ENCODE measurements at places on chromosomes 1 and 21. TPM values are rescaled to one million over a fixed set of nuclear protein-coding genes. Genes with fewer than 3 reads are reported as not detected.

DNA sequence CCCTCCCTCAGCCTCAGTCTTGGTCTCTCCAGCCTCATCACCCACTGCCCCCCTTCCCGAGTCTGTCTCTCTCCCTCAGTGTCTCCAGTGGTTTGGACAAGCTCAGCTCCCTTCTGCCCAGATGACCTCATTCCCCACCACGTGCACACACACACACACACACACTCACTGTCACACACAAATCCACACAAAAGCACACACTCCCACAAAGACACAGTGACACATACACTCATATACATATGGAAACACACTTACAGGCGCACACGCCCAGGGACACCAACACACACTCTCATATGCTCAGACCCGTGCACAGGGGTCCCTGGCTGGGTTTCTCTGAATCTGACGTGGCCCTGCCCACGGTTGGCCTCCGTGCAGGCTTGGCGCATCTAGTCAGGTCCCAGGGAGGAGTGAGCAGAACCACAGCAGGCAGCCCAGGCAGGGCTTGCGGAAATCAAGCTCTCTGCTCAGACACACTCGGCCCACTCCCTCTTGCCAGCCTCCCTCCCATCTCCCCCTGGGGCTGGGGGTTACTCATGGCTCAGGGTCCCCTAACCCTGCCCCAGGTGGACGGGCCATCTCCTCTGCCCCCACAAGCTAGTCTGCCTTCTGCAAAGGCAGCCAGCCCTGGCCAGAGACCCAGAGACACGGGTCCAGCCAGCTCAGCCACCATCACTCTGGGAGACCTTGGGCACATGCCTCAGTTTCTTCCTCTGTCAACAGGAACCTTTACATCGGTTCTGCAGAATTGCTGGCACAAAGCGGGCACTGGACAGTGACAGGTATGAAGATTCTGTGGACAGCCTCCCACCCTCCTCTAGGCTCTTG, 38.5 kb upstream of the FAM131C start:
- H3K27ac ChIP-seq = no peak overlapping the region
- no peaks in the 10 kb centered on the region for H3K36me3 ChIP-seq
- no peak overlapping the region for H3K4me3 ChIP-seq

DNA sequence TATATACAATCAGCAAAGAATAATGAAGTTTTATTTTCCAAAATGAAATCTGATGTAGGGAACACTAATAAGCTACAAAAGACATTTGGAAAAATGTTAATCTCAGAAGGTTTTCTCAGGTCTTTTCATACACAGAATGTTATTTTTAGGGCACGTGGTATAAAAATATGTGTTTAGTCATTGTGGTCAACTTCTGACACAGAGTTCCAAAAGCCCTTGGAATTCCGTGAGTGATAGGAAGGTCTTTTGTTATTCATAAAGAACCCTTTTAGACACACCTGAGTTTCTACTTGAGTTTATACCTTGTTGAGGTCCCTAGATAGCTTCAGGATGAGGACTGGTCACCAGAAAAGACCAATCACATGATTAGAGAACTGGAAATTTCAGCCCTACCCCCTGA, 277.6 kb upstream of the NCAM2 start:
- no peaks in the 10 kb centered on the region for H3K27me3 ChIP-seq
- no peak for DNase-seq
- H3K27ac ChIP-seq = no peak overlapping the region
- H3K4me3 ChIP-seq = no peak overlapping the region

DNAH14 gene
- total RNA-seq = 1.4 TPM

GRCh38 chr1:97524211-97524610, 396.6 kb downstream of the DPYD start:
- no peaks in the 10 kb centered on the region for H3K36me3 ChIP-seq
- H3K27ac ChIP-seq = no peak overlapping the region
- H3K4me3 ChIP-seq = no peak overlapping the region
- DNase-seq = no peak
- H3K27me3 ChIP-seq = no peaks in the 10 kb centered on the region
- no peaks in the 10 kb centered on the region for H3K4me1 ChIP-seq

- DNase-seq = no peak
- H3K27ac ChIP-seq = peak overlapping the region; percentile 86
- H3K27me3 ChIP-seq = no peaks in the 10 kb centered on the region
- H3K36me3 ChIP-seq = no peaks in the 10 kb centered on the region
These were observed 241.5 kb downstream of the LTN1 start for GRCh38 chr21:28751176-28751575.

FCRL2 gene
- not detected for total RNA-seq

GRCh38 chr1:56570924-56571372, 8.4 kb downstream of the PLPP3 start:
- no peak overlapping the region for H3K4me3 ChIP-seq
- no peaks in the 10 kb centered on the region for H3K36me3 ChIP-seq
- no peaks in the 10 kb centered on the region for H3K27me3 ChIP-seq
- no peak overlapping the region for H3K27ac ChIP-seq
- DNase-seq = no peak

DNA sequence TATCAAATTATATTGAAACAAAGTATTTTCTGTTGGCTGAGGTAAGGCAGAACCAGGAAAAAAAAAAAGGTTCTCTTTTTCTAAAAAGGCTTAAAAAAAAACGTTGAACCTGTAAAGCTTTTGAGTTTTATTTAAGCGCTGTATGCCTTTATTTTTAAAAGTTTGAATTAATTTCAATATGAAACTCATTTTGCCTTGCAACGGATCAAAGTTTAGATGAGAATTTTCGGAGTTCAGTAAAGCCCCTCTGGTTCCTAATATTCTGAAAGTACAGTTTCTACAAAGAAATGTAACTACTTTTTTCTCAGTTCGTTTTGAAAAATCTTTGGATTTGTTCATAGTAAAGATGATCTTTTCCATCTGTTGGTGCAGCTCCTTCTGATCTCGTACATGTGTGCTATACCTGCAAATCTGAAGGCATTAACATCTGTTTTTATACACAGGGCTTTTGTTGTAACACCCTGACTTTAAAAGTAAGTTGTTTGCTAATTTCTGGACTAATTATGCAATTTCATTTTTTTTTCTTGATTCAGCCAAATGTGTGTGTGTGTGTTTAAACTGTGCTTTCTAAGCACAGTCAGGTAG, 1.7 kb downstream of the ZBTB18 start:
- no peak overlapping the region for H3K27ac ChIP-seq
- H3K4me1 ChIP-seq = no peaks in the 10 kb centered on the region
- H3K27me3 ChIP-seq = no peaks in the 10 kb centered on the region
- no peak overlapping the region for H3K4me3 ChIP-seq
- peaks cover 15% of the 10 kb centered on the region for H3K36me3 ChIP-seq

FCRL3 gene
- not detected for total RNA-seq

DNA sequence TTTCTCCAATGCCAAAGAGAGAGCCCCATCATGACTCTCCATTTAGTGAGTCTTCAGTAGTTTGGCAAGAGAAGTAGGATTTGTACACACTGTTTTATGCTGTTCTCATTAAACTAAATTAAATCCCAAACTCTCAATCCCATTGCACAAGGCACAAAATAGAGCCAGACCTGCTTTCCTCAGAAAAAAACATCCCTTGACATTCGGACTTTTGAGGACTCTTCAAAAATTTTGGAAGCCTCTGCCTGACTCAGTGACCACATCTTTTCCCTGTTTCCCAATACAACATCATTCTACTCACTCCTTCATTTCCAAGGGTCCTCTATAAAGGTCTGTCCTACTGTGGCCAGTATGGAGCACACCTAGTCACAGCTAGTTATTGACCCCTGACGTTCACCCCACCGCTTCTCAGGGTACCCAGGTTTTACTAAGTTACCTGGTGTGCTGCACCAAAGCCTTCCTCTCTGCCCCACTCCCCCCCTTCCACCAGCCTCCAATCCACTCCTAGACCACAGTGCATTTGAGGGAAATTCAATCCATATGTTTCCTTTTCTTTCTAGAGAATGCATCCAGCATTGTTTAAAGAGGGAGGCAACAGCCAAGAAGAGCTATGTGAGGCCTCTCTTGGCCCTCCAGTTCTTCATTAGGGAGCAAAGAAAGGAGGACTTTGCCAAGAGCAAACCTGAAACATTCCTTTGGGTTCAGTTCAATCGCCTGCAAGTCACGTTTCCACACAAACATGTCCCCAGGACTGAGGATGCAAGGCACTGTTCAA, 428.7 kb downstream of the PLPP3 start:
- H3K4me3 ChIP-seq = no peak overlapping the region
- no peak overlapping the region for H3K27ac ChIP-seq
- no peaks in the 10 kb centered on the region for H3K4me1 ChIP-seq
- no peak for DNase-seq
- no peaks in the 10 kb centered on the region for H3K27me3 ChIP-seq

DNA sequence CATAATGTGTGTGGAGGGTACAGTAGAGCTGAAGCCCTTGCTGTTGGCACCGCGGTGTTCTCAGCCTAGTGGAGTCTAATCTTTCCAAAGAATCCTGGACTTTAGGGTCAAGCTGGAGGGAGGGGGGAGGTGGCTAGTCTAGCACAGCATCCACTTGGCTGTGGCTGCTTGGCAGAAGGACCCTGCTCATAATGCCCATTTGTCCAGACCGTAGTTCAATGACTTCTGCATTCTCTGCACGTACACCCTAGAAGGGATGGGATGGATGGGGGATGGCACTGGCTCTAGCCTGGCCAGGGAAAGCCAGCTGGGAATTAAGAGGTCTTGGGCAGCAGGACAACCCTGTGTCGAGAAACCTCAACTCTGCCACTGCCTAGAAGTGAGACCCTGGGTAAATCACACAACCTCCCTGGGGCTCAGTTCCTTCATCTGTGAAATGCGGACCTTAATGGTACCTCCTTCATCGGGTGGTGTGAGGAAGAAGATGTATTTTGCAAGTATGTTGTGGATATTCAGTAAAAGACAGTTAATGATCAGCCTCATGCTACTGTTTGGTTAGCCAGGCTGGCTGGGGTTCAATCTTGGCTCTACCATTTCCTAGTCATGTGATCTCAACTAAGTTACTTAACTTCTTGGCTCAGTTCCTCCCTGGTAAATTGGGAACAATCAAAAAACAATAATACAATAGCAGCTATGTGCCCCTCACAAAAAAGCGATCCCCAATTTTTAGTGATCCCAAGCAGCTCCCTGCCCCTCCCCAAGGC, 27.2 kb upstream of the CLIC4 start:
- H3K27me3 ChIP-seq = no peaks in the 10 kb centered on the region
- no peaks in the 10 kb centered on the region for H3K36me3 ChIP-seq
- no peak overlapping the region for H3K4me3 ChIP-seq
- no peak overlapping the region for H3K27ac ChIP-seq

All from ascending aorta (tissue), 2 donors.